ENCODE measurements at places on chromosomes 12 and 14. TPM values are rescaled to one million over a fixed set of nuclear protein-coding genes. Genes with fewer than 3 reads are reported as not detected.

DNA sequence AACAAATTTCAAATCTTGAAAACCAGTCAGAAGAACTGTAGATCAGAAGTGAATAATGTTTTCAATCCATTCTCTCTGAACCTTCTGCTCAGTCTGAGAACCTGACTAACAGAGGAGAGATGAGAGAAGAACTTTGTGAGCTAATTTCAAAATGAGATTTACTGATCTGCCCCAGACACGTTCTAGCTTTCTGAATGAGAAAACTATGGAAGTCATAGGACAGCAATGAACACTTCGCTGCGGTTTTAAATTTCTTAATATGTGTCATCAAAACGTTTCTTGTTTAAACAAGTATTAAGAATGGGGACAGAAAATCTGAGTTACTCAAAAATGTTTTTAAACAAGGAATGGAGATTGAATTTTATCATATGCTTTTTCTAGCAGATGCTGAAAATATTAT lies 66.6 kb upstream of the FAR2 start:
- DNase-seq = no peak
- H3K27ac ChIP-seq = no peak overlapping the region
- no peaks in the 10 kb centered on the region for H3K27me3 ChIP-seq
- H3K4me3 ChIP-seq = no peak overlapping the region

C14orf132 gene
- total RNA-seq = 5.9 TPM

DNA sequence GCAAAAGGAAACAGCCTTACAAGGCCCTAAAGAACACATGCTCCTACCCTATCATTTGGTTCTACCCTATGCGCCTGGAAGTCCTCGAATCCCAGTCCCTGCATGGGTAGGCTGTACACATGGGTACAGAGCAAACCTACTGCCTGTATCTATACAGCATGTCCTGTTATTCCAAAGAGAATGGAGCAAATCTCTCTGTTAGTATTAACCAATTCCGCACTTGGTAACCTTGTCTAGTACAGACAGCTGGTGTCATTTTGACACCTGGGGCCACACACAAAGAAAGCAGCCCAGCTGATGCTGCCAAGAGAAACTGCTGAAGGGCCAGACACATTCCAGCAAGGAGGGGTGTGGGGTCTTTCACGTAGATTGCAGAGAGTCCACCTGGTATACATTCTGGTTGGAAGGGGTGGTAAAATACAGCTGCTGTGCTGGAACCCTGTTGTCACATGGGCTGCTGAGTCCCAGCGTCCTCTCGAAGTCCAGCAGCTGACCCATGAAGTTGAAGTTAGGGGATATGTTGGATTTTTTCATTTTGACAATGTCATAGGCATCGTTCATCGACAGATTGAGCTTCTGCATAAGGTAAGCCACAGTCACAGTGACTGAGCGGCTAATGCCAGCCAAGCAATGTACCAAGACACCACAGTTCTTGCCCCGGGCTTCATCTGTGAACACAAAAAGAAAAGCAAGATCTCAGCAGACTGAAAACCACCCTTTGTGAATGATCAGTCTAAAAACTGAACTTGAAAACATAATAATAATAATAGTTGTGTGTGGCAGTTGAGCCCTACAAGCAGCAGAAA lies 3.2 kb downstream of the DUSP6 start:
- peaks cover 21% of the 10 kb centered on the region for H3K4me1 ChIP-seq
- peak overlapping the region; percentile 71 for H3K4me3 ChIP-seq
- peak overlapping the region; percentile 98 for H3K27ac ChIP-seq

- DNase-seq = no peak
- no peaks in the 10 kb centered on the region for H3K27me3 ChIP-seq
- H3K27ac ChIP-seq = peak overlapping the region; percentile 44
- H3K4me1 ChIP-seq = peaks cover 7% of the 10 kb centered on the region
Measured at GRCh38 chr14:75441728-75442127, 13.9 kb downstream of the JDP2 start.

All from transverse colon (tissue), 4 donors.